ENCODE measurements at places on chromosomes 6 and 20.

GRCh38 chr20:3539311-3540107 lies 68.7 kb downstream of the ATRN start:
- no peak for DNase-seq

- no peak for DNase-seq
Measured at GRCh38 chr6:47473791-47474346, 3.7 kb upstream of the CD2AP start.

DNA sequence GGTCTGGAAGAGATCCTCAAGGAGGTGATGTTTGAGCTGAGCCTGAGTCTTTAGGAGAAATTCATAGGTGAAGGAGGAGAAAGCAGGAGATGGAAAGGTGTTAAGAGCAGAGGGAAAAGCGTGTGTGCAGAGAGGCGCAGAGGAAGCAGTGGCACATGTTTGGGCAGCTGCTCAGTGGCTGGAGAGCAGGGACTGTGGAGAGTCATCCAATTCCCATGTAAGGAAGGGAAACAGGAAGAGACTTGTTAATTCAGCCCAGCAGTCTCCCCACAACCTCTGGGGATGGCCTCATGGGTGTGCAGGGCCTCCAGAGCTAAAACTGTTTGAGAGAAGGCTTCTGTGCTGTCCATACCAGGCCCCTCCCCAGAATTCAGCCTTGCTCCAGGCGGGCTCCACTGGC lies 16.2 kb downstream of the AAR2 start:
- DNase-seq = no peak

- no peak for DNase-seq
Measured at GRCh38 chr6:113651120-113651519, 206.0 kb upstream of the MARCKS start.

GRCh38 chr6:84280639-84281038 lies 53.2 kb upstream of the CEP162 start:
- no peak for DNase-seq

DNA sequence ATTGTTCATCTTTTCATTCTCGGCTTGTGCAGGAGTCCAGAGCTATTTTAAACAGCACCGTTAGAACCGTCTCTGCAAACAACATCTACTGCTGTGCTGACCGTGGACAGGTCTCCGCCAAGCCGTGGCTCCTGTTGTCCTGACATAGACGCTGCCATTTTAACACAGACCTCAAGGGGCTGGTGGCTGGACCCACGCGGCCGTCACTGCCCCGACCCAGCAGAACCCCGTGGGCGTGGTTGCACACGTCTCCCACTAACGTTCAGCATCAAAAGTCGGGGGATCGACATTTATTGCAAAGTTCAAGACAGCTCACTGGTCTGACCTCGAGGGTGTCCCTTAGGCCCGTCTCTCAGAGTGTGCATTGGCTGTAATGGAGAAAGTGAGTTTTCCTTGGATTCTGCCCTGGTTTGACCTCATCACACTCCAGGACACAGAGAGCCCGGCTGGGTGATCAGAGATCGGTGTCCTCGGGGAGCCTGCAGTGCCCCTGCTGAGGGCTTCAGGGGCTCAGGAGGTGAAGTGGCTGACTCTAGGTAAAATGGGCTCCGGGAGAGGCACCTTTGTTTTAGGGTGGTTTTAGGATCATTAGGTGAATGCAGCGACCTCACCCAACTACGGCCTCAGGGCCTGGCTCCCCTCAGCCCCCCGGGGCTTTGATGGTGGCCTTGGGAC lies 363.2 kb downstream of the THBS2 start:
- DNase-seq = no peak

DNA sequence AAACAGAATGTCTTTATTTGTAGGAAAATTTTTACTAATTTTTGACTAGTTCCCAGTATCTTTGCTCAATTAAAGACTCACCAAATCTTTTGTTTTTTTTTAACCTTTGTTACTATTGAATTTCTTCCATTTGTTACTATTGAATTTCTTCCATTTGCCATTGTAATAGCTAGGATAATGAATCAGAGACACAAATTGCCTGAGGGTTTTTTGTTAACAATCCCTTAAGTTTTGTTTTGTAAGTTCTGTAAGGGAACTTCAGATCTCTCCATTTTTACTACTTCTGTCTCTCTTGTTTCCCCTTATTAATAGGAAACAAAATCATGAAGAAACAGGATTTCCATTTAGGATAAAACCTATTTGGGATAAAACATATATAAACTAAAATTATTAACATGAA lies 104.3 kb downstream of the MAP3K4 start:
- DNase-seq = no peak

- no peak for DNase-seq
Measured at GRCh38 chr20:62575976-62576722, 66.2 kb upstream of the SLCO4A1 start.

- DNase-seq = no peak
Measured at GRCh38 chr6:80203283-80203682, 96.8 kb downstream of the BCKDHB start.

GRCh38 chr6:155235087-155235486 lies 28.7 kb upstream of the CLDN20 start:
- no peak for DNase-seq

- peak; percentile 17 for DNase-seq
Measured at GRCh38 chr20:36153736-36154699, 522 bp upstream of the EPB41L1 start.
